Activated CD4-positive, alpha-beta T cell treated with anti-CD3 and anti-CD28 coated beads, Interleukin-2, amount 50 U/mL, for 24 hours (primary cell): ENCODE measurements at places on chromosomes 7 and 10.

DNA sequence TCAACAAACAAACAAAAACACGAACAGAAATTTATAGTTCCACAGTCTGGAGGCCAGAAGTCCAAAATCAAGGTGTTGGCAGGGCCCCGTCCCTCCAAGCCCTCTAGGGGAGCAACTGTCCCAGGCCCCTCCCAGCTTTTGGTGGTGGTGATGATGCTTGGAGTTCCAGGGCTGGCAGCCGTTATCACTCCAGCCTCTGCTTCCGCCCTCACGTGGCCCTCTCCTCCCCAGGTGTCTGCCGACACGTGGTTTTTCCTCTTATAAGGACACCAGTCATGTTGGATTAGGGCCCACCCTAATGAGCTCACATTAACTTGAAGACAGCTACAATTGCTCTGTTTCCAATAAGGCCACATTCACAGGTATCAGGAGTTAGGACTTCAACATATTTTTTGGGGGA is 49.7 kb downstream of the MICALL2 start:
- no peak for DNase-seq

DNA sequence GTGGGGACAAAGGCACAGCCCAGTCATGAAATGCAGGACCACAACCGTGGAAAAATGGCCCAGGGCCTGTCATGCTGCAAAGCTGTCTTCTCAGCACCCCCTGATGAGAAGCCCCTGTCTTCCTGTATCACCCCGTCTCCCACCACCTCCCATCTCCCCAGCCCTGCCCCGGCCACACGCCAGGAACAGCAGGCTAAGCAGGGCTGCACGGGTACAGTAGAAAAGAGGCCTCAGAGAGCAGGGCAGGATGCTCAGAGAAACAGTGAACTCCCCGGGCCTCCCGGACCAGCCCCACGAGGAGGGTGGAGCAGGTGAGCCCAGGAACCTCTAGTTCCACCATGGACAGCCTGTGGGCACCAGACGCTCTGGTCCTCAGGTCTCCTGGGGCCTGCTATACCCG is 77.7 kb downstream of the FAM53B start:
- no peak for DNase-seq

DNA sequence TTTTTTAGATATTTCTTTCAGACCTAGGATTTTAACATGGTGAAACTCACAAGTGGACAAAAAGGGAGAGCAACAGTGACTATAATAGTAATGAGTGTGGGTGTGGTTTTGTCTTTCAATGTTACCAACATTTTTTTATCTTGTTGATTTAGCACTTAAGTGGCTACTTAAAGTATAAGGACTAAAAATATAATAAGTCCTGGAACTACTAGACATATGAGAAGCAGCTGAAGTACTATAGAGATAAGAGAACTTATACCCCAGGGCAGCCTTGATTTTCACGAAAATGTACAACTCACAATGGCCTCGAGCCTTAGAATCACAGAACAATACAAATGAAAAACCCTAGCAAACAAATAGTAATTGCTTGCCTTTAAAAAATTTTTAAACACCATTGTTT is 1151.8 kb downstream of the TYW1 start:
- no peak for DNase-seq

DNA sequence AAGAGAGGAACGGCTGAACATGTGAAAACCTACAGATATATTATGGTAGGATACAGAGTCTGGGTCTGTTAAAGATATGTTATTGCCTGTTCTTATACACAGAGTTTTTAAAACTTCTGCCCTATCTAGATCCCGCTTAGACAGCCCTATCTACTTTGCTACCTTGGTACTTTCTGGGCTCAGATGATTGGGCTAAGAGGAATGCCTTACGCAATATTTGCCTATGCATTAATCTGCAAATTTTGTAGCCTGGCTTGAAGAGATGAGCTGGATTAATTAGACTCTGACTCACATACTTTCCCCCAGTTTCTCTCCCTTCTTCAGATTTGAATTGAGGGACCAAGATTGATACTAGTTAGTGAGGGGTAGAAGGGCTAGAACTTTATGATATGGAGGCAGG is 33.6 kb upstream of the A1CF start:
- DNase-seq = no peak

- DNase-seq = no peak
These were observed 357.4 kb downstream of the PLXNA4 start for GRCh38 chr7:132218876-132219275.

DNA sequence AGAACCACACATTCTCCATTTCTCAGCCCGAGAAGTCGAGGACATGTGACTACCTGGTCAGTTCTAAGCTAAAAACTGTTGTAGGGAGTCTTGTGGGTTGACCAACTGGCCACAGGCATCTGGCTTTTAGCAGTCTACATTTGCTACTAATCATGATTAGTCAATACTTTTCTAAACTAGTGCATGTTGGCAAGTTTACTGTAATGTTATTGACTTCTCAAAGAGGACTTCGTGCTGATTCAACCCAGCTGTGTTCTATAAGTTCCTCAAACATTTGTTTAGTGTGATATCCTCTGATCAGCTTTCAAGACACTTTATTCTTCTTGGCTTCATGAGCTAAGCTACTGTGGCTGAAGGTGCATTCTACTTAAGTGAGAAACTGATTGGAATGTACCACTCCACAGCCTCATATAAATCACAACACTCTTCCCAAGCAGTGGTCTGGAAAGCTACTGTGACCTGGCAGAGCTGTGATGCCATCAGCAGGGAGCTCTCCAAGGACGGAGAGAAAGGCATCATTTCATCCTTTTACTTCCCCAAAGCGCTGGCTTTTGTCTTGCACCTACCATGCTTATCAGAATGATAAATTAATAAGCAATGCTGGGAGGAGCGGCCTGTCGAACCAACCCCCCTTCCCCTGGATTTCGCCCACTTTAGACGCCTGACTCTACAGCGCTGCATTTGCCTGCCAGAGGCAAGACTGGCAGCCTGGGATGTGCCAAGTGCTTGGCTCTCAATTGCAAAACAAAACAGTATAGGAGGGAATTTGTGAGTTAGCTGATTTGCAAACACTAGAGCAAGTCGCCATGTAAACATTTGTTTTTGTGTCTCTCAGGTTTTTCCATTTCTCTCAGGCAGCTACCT is 206.7 kb upstream of the PLXNA4 start:
- DNase-seq = no peak

DNA sequence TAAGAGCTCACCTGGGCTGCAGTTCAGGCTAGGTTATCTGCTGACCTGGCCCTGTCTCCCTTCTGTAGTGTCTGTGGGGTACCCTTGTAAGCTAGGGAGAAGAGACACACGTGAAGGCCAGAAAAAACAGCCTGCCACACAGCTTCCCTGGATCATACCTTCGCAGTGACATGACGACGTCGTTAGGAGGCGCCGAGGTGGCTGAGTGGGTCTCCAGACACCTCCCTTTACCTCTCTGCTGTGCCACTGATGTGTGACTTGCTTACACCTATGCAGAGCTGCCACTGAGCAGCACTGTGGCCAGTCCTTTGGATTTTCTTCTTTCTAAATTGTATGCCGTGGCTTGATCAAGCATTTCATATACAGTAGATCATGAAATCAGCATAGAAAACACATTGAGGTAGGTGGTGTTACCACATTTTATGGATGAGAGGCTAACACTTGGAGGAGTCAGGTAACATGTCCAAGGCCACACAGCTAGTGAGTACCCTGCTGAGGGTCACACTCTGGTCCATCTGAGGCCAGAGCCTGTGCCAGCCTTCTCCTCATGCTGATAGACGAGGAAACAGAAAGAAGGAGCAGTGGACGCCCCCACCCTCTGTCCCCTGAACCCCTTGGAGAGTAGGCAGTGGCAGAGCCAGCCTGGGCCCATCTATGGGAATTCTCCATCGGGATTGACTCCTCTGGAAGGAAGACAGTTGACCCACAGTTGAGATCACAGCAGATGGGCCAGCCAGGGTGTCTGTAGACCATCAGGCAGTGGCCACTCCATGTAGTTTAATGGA is 23.1 kb downstream of the HTRA1 start:
- DNase-seq = no peak

GRCh38 chr7:140062118-140062527 is 628 bp downstream of the PARP12 start:
- peak; percentile 19 for DNase-seq

GRCh38 chr7:143372070-143372469 is 9.1 kb upstream of the ZYX start:
- no peak for DNase-seq

DNA sequence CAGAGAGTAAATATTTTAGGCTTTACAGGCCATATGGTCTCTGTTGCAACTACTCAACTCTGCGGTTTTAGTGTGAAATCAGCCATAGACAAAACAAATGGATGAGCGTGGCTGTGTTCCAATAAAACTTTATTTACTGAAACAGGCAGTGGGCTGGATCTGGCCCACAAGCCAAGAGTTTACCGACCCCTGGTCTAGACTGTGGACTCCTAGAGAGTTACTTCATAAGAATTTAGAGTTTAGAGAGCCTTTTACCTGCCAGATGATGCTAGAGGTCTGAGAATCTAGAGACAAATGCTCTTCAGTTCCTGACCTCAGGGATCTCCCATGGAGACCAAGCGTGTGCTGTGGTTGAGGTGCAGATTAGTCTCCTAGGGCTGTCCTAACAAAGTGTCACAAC is 174.8 kb downstream of the PTEN start:
- no peak for DNase-seq

DNA sequence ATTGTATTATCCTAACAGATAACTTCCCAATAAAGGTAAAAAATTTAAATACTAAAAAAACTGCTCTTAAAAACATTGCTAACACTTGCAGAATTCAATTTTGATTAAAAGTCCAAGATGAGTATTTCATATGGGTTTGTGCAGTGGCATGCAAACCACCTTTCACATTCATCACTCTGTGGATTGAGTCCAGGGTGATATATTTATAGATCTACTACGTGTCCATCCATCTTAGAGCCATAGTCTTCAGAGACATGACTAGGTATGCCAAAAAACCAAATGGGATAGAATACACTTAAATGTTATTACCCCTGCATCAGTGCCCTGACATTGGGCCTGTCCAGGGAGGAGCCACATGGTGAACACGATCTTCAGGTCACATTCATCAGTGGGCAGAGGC is 96.0 kb downstream of the DOCK4 start:
- no peak for DNase-seq

- no peak for DNase-seq
These were observed 6.0 kb downstream of the ADCYAP1R1 start for GRCh38 chr7:31058122-31058521.

GRCh38 chr7:30180718-30181117 is 45.9 kb downstream of the MTURN start:
- no peak for DNase-seq

- DNase-seq = no peak
These were observed 26.9 kb upstream of the LAMB4 start for GRCh38 chr7:108156897-108157605.

DNA sequence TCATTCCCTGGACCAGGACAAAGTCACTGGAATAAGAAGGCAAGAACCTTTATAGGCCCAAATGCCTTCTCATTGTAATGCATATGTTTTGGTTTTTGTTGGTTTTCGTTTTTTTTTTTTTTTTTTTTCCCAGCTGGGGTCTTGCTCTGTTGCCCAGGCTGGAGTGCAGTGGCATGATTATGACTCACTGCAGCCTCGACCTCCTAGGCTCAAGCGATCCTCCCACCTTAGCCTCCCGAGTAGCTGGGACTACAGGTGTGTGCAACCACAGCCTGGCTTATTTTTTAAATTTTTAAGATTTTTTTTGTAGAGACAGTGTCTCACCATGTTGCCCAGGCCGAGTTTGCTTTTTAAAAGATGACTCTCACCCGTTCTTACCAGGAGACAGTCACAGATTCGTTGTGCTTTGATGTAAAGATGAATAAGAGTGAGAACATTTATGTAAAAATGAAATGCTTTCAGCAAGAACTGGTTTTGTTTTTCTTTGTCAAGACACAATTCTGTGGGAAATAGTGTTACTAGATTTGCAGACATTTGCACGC is 7.6 kb downstream of the IQCE start:
- no peak for DNase-seq

DNA sequence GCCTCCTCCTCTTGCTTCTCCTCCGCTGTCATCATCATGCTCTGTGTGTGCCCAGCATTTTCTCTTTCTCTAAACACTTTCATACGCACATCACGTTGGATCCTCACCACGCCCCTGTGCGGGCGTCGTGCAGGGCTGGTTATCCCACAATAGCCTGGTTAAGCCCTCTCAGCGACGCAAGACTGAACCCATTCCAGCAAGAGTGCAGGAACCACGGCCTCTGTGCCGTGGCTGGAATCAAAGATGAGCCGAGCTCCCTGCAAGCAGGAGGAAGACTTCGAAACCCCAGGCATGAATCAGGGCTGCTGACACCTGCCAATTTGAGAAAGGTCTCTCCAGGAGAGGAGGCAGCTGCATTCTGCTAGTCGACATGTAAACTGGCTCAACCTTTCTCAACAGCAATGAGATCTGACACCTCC is 74.8 kb upstream of the FOXK1 start:
- no peak for DNase-seq

DNA sequence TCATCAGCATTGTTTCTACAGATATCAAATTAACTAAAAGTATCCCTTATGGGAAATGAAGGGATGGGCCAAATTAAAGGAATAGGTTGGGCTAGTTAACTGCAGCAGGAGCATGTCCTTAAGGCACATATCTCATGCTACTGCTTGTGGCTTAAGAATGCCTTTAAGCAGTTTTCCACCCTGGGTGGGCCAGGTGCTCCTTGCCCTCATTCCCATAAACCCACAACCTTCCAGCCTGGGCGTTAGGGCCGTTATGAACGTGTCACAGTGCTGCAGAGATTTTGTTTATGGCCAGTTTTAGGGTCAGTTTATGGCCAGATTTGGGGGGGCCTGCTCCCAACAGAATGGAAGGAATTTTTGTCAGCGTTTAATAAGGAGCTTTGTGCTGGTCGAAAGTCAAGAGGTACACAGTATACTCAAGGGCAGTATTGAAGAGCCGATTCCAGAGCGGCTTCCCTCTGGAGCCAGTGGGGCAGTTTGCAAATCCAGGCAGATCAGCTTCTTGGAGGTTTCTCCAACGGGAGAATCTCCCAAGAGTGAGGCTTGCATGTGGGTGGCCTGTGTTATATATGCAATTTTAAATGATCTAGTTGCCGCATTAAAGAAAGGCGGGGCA is 7.7 kb downstream of the PFKP start:
- no peak for DNase-seq

DNA sequence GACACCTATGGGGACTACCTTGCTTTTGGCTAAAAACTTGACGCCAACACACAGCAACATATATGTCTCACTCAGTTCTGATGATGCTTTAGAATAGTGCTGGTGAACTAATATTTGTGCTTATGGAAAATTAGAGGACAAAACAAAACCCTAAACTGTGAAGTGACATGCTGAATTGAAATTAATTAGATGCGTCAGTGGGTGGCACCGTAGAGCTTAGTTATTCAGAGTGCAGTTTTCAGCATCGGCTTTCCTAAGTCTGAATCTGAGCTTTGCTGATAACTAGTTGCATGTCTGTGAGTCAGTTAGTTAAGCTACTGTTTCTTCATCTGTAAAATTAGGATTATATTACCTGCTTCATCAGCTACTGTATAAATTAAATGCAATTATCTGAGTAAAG is 245.0 kb upstream of the SORCS1 start:
- DNase-seq = no peak

GRCh38 chr10:23157239-23157681 is 34.9 kb upstream of the PTF1A start:
- DNase-seq = no peak
